ENCODE measurements at places on chromosomes 7 and 10.

GRCh38 chr10:101575091-101575490 is 13.0 kb downstream of the POLL start:
- DNase-seq = no peak

DNA sequence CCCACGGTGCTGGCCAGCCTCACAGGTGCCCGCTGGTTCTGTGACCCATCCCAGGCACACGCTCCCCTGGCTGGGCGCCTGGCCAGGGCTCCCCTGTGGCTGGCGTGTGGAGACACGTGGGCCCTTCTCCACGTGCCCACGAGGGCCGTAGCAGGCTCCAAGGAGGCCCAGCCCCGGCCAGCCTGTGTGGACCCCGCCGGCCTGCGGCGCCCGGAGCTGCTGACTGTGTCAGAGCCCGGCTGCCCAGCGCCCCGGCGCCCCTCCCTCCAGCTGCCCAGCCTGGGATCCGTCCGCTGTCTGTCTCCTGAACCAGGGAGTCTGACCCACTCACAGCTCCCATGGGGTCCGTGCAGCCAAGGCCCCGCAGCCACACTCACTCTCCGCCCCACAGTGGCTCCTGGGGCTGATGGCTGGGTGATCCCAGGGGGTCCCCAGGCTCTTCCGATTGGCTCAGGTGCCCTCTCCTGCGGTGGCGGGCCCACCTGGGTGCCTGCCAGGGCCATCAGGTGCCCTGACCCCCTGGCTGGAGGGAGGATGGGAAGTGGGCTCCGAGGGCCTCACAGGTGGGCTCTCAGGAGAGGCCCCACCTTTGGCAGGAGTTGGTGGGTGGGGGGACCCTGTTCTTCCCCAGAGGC is 9.6 kb downstream of the TMEM184A start:
- no peak for DNase-seq

DNA sequence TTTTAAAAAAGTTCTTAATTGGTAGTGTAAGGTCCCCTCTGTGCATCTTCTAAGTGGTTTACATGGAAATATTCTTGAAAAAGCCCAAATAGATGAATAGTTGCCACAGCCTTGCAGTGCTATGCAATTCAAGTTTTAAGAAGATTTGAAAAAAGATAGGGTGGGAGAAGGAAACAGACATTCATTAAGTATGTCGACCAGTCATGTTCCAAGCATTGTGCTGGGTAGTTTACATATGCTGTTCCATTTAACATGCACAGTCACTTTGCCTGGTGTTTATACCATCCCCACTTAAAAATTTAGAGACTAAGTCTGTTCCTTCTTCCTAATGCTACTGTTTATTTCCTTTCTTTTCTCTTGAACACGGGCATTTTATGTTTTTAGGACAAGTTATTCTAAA is 28.1 kb upstream of the NAMPT start:
- DNase-seq = no peak

DNA sequence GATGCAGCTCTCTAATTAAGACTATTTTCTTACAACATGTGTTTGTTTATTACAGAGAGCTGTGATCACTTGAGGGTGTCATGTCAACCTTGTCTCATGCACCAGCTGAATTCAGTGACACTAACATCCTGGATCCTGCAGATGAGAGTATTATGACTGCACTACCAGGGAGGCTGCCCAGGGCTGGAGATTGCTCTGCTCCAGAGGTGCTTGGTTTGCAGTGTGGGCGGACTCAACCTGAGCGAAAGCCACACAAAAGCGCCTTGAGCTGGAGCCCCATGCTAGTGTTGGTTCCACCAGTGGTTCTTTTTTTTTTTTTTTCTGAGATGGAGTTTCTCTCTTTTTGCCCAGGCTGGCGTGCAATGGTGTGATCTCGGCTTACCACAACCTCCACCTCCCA is 33.8 kb upstream of the ATXN7L1 start:
- DNase-seq = no peak

DNA sequence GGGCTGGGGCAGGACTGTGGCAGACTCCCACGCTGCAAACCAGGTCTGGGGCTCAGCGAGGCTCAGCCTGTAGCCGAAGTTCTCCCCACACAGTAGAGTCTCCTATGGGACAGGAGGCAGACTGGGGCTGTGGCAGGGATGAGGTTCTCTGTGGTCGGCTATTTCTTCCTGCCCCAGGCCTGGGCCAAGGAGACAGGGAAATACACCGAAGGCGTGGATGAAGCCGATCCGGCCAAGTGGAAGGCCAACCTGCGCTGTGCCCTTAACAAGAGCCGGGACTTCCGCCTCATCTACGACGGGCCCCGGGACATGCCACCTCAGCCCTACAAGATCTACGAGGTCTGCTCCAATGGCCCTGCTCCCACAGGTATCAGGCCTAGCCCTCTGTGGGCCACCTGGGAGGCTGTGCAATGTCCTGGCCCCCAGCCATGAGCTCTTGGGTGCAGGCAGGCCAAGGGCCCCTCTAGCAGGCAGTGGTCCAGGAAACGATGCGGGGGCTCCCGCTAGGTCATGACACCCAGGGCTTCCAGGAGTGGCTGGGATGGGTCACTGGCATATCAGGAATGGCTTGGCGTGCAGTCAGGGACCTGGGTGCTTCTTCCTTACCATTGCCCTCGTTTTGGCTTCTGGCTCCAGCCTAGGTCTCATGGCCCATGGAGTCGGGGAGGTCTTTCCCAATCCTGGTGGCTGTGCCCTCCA is 8.1 kb downstream of the IRF5 start:
- DNase-seq = no peak

DNA sequence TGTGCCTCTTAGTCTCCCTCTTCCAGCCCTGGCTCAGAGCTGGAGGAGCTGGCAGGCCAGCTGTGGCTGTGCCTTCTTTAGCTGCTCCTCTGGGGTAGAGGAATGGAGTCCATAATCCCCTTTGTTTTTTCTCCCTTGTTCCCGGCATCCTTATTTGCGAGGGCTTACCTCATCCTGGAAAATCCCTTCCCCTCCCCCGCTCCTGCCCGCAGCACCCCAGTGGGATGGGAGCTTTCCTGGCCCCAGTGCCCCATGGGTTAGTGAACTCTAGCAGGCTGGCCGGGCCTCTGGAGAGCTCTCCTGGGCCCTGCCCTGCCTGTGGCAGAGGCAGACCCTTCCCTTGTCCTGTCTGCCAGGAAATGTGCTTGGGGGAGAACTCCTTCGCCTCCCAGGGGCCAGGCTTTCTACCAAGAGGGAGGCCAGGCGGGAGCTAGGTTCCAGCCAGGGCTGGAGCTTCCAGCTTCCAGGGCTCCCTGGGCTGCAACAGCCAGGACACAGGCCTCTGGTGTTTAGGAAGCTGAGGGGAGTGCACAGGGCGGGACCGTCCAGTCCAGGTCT is 16.5 kb upstream of the TRIM8 start:
- DNase-seq = no peak
